Brain microvascular endothelial cell (primary cell): ENCODE measurements at places on chromosomes 3 and 15.

- DNase-seq, result no peak
Measured at GRCh38 chr15:38899300-38899699, 334.7 kb upstream of the RASGRP1 start.

DNA sequence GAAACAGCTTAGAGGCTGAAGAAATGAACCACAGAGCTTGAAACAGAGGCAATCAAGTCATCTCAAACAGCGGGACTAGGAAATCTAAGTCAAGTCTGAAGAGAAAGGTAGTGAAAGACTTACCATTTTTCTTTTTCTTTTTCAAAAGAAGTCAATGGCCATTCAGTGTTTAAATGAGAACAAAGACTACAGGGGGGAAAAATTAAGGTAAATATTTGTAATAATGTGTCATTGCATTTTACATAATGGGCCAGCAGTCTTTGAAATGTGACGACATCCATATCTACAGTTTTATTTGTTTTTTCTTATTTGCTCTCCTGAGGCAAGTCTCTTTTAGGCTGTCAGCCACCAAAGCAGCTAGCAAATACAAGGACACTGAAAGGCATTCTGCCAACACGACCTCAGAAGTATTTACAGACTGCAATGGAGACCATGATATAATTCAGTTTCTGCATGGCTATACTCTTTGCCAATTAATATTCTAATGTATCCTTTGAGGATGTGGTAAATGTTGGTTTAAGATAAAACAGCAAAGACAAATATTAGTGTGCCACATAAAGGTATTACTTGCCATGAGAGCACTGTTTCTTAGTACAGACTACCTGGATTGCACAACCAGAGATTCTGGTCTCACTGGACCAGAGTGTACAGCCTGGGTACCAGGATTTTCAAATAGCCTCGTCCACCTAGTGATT, 307.0 kb upstream of the THBS1 start:
- DNase-seq, result no peak

- no peak for DNase-seq
Measured at GRCh38 chr3:20105513-20106280, 65.5 kb downstream of the KAT2B start.

- DNase-seq, result no peak
Measured at GRCh38 chr3:152113992-152114651, 154.6 kb upstream of the MBNL1 start.

DNA sequence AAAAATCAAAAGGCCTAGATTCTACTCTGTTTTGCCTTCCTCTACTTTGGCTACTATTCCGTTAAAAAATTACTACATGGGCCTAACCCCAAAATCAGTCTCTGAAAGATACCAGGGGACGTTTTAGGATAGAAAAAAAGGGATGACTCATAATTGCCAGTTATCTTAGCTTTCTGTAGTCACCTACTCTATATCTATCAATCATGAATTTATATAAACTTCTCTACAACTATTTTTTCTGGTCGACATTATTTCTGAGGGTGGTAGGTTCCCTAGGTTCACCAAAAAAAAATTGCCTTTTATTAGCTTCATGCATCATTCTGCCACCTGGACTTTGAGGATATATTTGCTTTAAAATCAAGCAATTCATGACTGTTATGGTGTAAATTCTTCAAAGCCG, 36.5 kb downstream of the RAF1 start:
- DNase-seq, result no peak

DNA sequence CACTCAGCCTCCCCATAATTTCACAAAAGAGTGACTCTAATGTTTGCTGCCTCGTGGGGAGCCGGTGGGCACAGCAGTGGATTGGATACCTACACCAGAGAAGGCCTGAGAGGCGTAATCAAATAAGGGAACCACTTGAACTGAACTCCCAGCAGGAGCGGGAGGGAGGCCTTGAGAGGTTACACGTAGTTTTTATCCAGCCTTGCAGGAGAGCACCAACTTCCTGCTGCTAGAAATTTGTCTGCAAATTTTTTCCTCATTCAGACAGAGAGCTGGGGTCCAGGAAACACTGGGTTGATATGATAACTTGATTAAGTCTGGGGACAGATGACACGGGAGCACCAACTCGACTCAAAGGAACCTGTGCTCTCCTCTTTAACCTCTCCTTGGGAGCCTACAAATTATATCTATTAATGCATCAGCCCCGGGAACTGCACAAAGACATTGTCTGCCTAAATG, 69.8 kb downstream of the HES1 start:
- no peak for DNase-seq

- DNase-seq, result no peak
Measured at GRCh38 chr3:100158918-100159330, 44.6 kb upstream of the FILIP1L start.
